CD4-positive, alpha-beta T cell treated with Interleukin-1 beta for 1 hour (primary cell): ENCODE measurements at places on chromosomes 2 and 18.

DNA sequence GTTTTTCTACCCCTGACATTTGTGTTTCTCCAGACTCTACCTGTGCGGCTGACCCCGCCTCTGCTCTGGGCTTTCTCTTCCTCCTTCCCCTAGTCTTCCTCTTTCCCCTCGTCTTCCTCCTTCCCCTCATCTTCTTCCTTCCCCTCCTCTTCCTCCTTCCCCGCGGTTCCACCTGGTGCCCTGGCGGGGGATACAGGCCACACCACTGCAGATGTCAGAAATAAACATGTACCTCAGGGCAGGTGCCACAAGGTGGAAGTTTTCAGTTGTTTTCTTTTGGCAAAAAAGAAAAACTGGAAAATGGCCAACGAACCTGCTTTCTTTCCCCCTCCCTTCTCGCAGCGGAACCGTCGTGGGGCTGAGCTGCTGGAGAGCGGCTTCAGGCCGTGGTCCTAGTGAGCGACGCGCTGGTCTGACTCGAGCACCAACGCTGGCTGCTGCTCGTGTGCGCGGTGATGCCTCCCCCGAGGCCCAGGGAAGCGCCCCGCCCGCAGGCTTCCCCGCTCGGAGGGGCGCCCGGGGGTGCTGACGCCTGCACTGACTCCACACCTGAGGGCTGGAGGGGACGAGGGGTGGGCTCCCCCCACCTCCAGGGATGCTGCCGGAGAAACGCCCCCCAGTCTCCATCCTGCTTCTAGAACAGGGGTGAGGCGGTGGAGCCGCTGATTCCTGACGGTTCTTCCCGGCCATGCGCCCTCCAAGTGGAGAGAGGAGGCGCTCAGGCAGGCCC is 83.7 kb upstream of the ZNF516 start:
- DNase-seq: no peak

DNA sequence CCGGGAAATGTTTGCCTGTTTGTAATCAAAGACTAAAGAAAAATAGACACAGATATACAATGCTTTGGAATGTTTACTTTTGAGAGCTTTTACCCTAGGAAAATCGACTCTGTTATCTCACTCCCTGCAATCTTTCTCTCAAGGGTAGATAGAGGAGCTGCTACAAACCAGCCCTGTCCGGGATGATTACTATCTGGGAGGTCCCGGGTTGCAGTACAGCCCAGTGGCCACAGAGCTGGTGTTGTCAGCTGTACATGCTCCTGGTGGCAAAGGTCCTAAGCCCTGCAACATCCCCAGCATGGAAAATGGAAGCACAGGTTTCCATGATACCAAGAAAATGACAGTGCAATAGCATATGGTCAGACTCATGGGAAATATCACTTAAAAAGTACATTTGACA is 570.5 kb upstream of the SOX11 start:
- DNase-seq: no peak

DNA sequence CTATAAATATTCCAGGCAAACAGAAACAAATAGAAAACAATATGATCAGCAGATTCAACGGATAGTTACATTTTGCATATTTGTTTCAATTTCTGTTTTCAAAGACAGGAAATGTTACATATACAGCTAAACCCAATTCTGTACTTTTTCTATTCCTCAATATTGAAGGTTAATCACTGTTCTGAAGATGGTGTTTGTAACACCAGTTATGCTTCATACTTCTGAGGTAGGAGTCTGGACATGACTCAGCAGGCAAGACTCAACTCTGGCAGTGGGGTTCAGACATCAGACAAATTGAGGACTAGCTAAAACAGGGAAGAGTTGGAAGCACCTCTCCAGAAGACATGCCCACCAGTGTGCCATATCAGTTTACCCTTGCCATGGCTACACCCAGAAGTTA is 16.6 kb downstream of the SERPINB13 start:
- no peak for DNase-seq

DNA sequence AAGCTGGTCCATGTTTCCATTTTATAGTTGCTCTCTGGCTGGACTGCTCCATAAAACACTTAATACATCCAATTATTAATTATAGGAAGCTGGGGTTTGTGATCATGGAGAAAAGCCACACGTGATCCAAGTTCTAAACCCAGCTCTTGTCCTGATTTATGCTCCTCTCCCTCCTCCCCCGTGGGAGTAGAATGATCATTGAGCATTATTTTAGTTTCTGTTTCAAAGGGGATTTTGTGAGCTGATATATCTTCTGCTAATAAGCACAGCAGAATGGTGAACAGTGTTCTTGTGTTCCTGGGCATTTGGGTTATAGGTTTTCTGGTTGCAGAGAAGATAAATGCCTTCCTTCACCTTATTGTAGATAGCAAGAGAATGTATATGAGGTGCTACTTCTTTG is 135.7 kb upstream of the TMEM200C start:
- DNase-seq: no peak

- no peak for DNase-seq
These were observed 43.0 kb upstream of the PLA2R1 start for GRCh38 chr2:160105366-160105765.

- no peak for DNase-seq
These were observed 319.9 kb upstream of the SALL3 start for GRCh38 chr18:78659748-78660147.

DNA sequence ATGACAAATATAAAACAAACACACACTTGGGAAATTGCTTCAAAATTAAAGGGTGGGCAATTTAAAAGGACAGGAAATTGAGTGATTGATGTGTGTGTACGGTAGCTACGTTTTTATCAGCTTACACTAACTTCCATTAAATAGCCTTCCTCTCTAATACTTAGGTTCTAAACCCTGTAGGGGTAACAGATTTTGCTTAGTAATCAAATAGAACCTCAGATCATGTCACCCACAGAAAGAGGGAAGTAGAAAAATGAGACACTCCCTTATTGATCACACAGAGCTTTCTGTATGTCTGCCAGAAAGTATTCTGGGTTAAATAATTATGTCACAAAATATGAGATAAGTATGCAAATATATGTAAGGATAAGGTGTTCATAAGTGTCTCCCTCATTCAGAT is 93.3 kb downstream of the ICA1L start:
- no peak for DNase-seq

GRCh38 chr2:136356125-136357006 is 238.4 kb upstream of the CXCR4 start:
- no peak for DNase-seq

DNA sequence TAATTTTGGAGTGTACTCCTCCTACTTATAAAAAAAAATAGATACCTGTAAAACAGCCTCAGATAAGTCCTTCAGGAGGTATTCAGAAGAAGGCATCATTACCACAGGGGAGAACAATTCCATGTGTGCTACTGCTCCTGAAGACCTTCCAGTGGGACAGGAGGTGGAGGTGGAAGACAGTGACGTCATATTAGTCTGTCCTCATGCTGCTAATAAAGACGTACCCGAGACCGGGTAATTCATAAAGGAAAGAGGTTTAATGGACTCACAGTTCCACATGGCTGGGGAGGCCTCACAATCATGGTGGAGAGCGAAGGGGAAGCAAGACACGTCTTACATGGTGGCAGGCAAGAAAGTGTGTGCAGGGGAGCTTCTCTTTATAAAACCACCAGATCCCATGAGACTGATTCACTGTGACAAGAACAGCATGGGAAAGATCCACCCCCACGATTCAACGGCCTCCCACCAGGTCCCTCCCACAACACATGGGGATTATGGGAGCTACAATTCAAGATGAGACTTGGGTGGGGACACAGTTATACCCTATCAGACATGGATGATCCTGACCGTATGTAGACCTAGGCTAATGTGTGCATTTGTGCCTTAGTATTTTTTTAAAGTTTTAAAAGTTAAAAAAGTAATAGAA is 98.4 kb downstream of the NDUFA10 start:
- no peak for DNase-seq

DNA sequence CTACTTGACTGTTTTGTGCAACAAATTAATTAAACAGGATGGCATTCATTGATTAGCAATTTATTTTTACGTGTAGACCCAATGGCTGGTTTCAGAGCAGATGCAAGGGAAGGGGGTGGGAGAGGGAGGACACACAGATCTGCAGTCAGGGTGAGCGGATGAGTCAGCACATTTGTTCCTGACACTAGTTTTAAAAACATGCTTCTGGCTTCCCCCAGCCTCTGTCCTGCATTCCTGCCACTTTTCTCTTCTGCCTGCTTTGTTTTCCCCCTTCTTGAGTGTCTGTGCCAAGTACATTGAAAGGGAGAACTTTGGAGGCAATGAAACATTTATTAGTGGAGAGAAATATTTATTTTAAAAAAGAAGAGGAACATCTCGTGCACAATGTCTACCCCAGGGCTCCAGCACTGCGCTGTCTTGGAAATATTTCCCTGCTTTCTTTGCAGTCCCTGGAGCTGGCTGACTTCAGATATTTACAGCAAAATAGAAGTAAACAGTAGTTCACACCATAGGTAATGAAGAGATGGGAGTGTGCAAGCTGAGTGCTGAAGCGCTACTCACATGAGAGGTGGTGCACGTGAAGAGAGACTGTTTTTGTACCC is 52.2 kb downstream of the NRP2 start:
- DNase-seq: no peak
